ENCODE measurements at places on chromosomes 11 and 22.

- DNase-seq = no peak
Observed at GRCh38 chr11:40027720-40028119, 1431.7 kb downstream of the LRRC4C start.

- no peak for DNase-seq
Observed at GRCh38 chr11:32529994-32530588, 53.5 kb upstream of the EIF3M start.

- peak; percentile 85 for DNase-seq
Observed at GRCh38 chr11:44746894-44747293, 20.1 kb downstream of the TSPAN18 start.

DNA sequence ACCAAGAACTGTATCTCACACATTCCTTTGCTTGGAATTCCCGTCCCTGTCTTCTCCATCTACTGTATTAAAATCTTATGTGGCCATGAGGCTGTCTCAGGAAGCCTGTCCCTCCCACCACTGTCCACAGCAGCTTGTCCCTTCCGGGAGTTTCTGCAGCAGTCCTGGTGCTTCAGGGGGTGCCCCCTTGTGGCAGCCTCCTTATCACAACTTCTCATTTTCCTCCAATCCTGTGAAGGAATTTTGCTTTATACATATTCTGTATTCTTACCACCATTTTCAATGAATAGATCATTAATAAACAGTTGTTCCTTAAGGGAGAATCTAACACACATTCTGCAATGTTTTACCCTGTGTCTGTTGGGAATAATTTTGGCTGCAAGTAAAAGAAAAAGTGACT, 220.4 kb upstream of the RAG2 start:
- DNase-seq = no peak

GRCh38 chr11:18309691-18310090, 12.2 kb downstream of the HPS5 start:
- DNase-seq = no peak

- no peak for DNase-seq
Observed at GRCh38 chr11:98561877-98562395, 458.8 kb upstream of the CNTN5 start.

DNA sequence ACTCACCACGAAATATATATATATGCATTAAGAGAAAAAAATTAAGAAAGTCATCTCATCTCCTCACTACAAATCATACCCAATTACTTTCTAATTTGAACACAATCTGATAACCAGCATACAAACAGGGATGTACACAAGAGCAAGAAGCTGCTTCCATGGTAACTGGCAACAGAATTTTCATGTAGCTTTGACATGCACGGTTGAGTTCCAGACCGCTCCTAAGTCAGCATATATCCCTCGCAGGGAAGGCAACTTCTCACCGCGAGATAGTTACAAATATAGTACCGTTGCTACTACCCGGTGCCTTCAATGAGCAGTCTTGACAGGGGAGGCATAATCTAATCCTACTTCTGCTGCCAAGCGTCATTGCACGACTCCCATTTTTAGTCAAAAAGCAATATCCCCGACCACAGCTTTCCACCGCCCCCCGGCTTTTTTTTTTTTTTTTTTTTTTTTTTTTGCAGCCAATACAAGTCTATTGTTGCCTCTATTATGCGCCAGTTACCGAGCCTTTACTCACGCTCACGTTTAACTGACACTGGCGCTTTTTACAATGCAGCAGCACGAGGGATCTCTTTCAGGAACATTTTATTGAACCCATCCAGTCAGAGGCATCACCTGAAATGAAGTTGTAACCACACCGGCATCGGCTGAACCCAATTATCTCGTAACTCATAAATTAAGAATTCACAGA, 2.2 kb downstream of the CADM1 start:
- no peak for DNase-seq

GRCh38 chr11:20739577-20739976, 70.2 kb downstream of the NELL1 start:
- DNase-seq = no peak

GRCh38 chr11:73184953-73185671, 33.0 kb upstream of the P2RY2 start:
- DNase-seq = peak; percentile 91

DNA sequence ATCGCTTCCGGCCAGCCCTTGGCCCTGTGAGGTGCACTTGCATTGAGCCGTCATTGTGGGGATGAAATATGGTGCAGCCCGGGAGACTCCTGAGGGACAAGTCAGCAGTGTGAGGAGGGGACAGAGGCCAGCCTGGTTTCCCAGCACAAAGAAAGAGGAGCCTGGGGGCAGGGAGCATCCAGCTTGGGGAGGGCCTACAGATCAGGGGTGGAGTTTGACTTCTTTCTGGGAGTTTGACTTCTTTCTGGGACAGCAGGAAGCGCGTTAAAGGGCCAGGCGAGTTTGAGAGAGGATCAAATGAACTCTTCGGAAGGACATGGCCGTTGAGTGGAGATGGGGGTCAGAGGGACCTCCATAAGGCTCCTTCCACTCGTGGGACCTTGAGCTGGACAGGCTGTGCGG, 91.9 kb downstream of the LRRC32 start:
- DNase-seq = peak; percentile 85

- DNase-seq = no peak
Observed at GRCh38 chr11:76166314-76166713, 40.0 kb downstream of the WNT11 start.

DNA sequence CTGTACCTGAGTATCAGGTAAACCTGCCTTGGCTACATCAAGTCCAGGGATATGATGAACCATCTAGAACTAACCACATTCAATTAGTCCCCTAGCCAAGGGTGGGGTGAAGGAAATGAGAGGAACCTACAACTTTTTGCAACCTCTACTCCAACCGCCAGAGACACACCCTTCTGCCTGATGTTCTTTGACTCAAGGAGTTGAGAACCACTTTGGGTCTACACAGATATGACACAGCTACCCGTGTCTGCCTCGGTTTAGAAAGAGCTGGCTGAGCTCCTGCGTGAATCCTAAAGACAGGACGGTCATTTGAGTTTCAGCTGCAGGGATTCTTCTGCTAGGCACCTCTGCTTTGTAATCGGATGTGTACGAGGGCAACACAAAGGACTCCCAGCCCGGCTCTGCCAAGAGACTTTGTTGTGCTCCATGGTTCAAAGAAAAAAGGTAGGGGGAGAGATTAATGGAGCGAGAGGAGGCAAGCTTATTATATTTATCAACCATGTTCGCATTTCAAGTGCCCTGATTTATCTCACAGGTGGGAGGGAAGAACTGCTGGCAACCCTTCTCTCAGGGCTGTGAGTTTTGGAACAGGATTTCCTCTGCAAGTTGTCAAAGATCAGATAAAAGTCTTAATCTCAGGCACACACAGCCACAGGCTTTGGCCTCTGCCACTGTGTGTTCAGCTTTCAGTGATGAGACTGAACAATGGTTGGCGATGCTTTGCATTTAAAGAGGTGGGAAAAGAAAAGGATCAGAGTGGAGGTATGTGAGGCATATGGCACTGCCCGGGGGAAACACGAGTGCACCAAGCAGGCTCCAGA, 35.1 kb downstream of the FLI1 start:
- no peak for DNase-seq

DNA sequence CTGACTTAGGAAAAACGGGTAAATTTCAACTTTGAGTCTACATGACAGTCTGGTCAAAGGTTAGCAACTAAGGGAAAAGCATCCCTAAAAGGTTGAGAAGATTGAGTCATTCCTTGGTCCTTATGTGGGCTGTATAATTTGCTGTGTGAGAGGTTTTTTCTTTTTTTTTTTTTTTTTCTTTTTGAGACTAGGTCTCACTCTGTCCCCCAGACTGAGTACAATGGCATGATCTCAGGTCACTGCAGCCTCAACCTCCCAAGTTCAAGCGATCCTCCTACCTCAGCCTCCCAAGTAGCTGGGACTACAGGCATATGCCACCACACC, 101.4 kb downstream of the MRTFA start:
- no peak for DNase-seq

- peak; percentile 68 for DNase-seq
Observed at GRCh38 chr22:50605002-50605612, 4.5 kb downstream of the MAPK8IP2 start.

DNA sequence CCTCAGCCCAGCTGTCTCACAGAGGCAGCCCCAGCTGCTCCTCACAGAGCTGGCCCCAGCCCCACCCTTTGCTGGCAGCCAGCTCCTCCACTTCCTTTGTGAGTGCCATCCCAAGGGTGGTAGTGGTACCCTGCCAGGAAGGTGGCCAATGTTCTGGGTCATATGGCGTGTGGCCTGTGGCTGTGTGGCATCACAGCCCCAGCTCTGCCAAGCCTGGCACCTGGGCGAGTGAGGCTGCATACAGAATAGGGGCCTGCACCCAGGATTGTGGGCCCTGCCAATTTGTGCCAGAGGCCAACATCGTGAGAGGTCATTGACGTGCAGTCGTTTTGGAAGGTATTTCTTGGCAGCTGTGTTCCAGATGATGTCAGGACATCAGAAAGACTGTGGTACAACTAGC, 10.7 kb downstream of the TUB start:
- peak; percentile 44 for DNase-seq

- no peak for DNase-seq
Observed at GRCh38 chr11:77661670-77662069, 24.1 kb upstream of the CLNS1A start.

DNA sequence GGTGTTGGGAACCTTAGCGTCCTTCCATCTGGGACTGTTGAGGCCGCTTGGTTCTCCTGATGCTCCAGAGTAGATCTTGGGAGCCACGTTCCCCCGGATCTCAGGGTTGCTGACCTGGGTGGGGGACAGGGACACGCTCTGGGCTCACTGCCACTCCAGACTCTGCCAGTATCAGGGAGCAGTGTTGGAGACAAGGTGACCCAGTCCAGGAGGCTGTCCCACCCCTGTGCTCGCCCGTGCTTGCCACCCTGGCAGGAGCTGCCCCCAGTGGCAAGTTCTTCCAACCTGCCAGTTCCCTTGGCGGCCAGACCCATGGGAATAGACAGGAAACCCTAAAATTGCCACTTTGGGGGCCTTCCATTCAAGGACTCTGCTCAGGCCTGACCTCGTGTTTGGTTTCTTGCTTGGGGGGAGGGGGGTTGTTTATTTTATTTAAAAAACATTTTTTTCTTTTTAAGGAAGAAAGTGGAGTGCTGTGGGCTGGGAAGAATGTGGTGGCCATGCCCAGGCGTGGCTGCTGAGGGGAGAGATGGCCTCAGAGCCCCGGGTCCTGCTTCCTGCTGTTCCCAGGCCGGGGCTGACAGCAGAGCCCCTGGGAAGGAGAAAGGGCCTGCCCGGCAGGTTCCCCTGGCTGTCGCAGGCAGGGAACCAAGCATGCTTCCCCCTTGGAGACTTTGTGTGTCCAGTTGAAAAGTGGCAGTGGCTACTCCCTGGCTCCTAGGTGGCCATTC, 7.2 kb downstream of the GRK2 start:
- peak; percentile 77 for DNase-seq

- no peak for DNase-seq
Observed at GRCh38 chr11:108592591-108593213, 866 bp downstream of the EXPH5 start.

DNA sequence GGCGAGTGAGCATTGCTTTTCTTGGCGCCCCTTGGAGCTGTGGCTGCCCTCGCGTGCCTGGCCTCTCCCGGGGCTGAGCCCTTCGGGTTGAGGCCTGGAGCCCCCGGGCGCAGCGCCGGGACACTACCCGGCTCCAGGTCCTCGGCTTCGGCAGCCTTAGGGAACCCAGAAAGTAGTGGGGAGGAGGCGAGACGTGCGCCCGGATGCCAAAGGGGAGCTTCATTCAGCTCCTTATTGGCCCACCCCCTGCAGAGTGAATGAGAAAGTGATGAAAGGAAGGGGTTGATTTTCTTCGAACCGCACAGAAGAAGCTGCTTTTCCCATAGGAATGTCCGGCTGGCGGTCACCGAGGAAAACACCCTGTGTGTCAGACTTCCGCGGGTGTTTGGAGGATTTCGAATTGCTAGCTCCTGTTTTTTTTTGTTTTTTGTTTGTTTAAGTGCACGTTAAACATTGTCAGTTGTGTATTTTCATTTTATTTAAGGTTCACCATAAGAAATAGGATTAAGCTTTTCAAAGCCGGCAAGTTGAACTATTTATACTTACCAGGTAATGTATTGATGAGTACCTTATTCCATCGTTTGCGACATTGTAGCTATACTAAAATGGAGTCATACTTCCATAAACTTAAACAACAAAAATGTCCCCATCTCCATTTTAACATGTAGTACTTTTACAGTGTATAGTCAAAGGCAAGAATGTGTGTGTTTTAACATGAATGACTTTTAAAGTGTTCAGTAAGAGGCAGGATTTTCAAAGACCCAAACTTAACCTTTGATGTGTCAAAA, 841 bp upstream of the EIF4G2 start:
- no peak for DNase-seq

Data from cardiac septum (tissue), 1 donor.